ENCODE measurements at places on chromosomes 16 and 17.

- no peak for DNase-seq
Observed at GRCh38 chr16:19879241-19879792, 5.3 kb downstream of the GPRC5B start.

DNA sequence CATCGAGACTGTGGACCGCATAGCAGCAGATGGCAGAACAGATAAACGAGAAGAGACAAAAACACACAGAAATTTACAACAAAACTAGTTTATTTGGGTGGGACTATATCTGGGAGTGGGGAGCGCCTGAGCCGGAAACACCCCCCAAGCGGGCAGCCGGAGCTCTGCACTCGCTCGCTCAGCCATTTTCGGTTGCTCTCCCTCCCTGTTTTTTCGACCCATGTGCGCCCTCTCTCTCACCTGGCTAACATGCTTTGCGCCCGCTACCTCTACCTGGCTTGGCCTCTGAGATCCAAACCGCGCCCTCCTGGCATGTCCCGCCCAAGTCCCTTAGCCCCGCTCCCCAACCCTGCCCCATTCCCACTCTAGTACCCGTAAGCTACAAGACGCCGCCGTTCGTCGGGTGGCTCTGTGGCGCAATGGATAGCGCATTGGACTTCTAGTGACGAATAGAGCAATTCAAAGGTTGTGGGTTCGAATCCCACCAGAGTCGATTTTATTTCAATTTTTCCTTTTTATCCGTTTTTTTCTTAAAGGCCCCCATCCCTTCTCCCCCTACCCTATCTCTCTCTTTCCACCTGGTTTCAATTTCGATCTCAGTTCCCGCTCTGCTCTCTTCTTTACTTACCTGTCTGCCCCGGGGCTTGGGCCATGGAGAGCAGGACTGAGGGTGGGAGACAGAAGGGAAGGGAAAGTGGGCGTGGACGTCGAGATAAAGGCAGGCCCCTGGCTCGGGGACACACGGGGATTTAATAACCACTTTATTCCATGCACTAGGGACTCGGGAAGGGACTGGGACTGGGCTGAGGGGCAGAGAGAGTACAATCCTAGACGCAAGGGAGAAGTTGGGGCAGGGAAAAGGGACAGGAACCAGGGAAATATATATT, 2.4 kb upstream of the ALOXE3 start:
- DNase-seq: peak; percentile 56

- DNase-seq: no peak
Observed at GRCh38 chr16:69858191-69859104, 92.7 kb upstream of the CLEC18A start.

- DNase-seq: no peak
Observed at GRCh38 chr17:70215656-70216055, 46.3 kb downstream of the KCNJ2 start.

DNA sequence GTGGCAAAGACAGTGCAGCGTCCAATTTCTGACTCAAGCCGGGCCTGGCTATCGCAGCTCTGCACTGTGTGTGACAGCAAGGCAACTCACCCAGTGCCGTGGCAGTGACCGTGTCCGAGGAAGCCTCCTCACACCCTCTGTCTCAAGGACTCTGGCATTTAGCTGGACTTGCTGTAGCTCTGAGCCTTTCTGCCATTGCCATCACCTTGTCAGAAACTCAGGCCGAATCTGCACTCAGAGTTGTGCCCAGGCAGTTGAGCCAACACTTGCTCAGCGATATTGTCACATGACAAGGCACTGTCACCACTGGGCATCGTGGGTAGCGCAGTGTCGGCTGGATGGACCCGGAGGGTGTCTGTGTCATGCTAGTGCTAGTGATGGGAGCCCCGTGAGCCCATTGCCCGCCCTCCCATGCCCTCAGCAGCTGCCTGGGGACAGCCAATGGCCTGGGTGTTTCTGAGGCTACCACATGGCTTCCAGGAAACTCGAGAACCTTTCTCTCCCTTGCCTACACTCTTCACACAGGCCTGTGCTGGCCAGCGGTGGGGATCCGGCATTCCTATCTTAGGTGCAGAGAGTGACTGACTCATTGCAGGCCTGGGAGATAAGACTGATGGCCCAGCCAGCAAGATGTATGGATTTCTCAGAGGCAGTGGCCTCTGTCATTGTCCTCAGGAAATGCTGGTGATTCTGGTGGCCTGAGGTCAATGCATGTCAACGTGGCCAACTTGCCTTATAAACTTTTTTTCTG, 22.1 kb upstream of the STH start:
- DNase-seq: no peak

DNA sequence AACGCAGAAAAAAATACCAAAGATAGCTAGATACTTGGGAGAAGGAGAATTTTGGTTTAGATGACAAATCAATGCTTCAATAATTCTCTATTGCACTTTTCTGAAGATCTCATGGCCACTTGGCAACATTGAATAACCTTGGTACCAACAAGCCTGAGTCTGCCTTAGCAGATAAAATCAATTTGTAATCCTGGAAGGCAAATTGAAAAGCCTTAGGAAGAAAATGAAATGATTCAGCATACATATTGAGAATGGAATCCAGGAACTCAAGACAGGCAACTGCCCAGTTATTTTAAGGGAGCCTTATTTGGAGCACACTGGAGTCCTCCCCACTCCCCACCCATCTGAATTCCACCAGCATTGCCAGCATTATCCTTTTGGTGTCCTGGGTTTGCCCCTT, 109.3 kb upstream of the SOX9 start:
- DNase-seq: no peak

DNA sequence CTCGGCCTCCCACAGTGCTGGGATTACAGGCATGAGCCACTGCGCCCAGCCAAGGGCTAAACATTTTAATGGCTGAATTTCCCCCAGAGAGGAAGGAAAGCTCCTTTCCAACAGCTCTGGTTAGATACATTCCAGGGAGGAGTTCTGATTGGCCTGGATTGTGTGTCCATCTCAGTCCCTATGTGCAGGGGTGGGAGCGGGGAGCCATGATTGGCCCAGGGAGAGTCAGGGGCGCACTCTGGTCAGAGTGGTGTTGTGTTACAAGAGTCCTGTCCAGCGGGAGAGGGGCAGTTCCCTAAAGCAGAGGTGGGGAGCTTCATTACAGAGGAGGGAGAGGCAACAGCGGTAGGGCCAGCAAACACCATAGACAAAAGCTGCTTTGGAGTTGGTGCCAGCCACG, 75.0 kb downstream of the RAP1GAP2 start:
- no peak for DNase-seq

- DNase-seq: no peak
Observed at GRCh38 chr16:88983771-88984687, 7.0 kb upstream of the CBFA2T3 start.

GRCh38 chr16:22030087-22030812, 22.3 kb downstream of the MOSMO start:
- no peak for DNase-seq

GRCh38 chr16:77386831-77387814, 47.7 kb downstream of the ADAMTS18 start:
- DNase-seq: no peak

GRCh38 chr17:44921122-44921882, 6.0 kb upstream of the GFAP start:
- DNase-seq: no peak

DNA sequence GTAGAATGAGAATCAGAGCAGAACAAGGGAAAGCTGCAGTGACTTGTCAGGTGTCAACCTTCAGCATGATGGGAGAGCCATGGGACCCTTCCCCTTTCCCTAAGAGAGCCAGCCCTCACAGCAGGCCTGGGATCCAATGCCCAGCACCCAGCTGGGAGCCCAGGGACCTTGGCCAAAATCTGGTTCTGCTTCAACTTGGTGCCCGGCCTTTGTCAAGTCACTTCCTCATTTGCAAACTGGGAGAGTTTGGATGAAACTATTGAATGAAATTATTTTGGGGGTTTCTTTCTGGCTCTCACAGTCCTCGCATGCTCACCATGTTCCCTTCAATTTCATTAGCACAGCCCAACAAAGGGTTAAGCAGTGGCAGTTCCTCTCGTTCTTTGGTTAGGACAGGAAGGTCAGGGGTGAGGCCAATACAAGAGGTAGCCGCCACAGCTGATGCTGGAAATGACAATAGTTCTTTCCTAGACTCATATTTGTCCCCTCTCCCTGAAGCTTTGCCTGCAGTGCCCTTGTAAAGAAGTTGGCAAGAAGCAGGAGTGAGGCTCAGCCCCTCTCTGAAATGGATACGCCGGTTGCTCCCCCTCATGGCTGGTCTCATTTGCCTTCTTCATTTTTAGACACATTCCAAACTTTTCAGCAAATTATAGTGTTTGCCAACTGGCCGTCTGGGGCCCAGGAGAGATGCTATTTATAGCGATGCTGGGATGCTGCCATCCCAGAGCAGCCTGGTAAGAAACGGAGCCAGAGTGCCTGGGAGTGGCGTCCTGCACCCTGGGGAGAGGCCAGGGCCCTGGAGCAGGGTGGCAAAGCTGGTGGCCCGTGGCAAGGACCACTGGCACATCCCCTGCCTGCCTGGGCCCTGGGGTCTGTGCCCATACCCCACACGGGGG, 34.5 kb upstream of the MEOX1 start:
- no peak for DNase-seq

DNA sequence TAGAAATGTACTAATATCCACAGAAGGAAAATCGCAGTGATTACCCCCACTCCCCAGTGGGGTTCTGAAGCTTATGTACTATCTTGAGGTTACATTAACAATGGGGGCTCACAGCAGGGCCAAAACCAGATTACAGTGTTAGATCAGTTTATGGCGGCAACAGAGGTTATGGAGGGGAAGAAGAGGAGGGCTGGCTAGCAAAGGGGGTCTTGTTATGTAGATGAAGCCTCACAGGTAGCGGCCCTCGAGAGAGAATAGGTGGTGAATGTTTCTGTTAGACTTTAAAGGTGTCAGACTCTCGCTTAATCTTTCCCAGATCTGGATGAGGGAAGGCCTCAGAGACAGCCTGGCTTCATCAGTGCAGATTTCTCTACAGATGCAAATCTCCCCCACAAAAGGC, 22.2 kb downstream of the RNF112 start:
- DNase-seq: no peak

DNA sequence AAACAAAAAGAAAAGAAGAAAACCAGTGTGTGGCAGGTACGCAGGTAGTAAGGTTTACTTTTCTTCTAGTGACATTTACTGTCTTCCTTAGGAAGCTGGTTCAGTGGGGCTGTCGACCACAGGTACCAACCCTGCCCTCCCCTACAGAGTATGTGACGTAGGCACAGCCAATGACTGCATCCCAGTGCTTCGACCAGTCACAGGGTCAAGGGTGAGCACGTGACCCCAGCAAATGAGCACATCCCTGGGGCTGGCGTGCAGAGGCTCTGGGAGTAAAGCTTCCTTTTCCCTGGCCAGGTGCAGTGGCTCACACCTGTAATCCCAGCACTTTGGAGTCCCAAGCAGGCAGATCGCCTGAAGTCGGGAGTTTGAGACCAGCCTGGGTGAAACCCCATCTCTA, 38.9 kb upstream of the PLCG2 start:
- DNase-seq: no peak

DNA sequence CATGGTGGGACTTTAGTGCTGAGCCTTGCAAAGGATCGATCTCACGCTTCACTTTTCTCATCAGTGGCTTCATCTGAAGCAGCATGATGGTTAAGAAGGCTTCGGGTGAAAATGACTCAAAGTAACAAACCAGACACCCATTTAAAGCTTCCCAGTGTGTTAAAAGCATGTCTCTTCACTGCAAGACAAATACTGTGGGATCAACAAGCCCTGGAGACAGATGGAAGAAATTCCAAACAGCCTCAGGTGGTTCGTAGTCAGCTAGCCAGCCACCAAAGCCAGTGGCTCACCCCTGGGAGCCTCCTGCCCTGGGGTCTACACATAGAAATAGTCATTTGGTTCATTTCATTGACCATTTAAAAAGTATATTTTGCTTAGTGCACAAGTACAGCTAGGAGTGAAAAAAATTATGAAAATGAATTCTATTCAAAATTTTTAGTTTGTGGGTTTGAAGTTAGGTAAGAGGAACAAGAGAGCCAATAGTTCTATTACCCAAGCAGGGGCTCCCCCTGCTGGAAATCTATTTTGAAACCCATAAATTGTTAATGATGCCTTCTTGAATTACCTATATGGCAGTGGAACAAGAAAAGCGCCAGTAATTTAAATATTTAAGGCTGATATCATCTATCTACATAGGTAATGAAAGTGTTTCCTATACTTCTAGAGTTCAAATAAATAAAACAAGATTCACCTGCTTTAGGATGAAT, 51.6 kb downstream of the PMP22 start:
- DNase-seq: no peak

- no peak for DNase-seq
Observed at GRCh38 chr16:74184839-74185238, 111.8 kb upstream of the PSMD7 start.

DNA sequence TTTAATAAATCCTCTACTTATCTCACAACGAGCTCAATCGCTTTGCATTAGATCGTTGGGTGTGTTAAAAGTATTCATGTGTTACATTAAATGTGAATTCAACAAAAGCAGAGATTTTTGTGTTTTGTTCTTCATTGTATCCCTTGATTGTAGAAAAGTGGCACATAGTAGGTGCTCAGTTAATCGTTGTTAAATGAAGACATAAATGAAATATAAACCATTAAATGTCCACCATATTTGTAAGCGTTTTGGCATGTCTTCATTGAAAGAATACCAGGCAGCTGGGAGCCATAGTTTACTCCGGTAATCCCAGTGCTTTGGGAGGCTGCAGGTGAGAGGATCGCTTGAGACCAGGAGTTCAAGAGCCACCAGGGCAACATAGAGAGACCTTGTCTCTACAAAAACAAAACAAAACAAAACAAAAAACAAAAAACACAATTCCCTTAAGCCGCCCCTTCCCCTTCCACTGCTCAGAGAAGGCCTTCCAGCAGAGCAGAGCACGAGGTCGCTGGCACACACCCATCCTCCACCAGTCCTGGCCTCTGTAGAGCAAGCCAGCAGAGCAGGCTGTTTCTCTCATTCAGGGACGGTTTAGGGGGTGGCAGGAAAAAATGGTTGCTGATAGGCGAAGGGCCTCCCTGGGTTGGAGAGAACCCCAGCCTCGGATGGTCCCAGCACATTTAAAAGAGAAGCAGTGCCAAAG, 673 bp upstream of the CHD9 start:
- DNase-seq: no peak

- no peak for DNase-seq
Observed at GRCh38 chr16:49498264-49498663, 124.7 kb downstream of the C16orf78 start.

DNA sequence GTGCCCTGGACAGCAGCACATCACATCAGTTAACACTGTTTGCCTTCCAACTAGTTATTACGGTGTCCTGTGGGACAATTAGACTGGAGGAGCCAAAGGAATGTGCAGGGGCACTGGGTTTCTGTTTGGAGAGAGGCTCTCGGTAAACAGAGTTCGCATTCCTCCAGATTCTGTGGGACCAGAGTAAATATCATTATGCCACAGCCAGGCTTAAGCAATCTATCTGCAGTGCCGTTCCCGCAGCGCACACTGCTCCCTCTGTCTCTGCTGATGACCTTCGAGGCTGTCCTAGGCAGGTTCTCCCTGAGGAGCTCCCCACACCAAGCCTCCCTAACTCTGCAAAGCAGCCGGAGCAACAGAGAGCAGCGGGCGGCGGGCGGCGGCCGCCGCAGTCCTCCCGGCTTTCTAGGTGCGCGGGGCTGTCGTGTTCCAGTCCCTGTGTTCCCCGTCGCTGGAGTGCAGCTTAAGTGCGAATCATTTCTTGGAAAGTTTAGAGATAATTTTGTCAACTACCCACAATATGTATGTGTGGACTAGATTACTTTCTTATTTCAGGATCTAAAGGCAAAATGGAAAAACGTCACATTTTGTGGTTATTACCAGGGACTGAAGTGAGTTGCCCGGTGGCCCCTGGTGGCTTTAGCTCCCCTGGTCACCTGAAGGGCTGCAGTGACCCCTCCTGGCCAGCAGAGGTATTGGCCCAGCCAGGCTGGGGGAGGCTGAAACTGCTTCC, 43.3 kb downstream of the PGS1 start:
- peak; percentile 49 for DNase-seq

- no peak for DNase-seq
Observed at GRCh38 chr17:14688134-14688533, 387.3 kb downstream of the HS3ST3B1 start.

Measured in stimulated activated CD8-positive, alpha-beta memory T cell treated with anti-CD3 and anti-CD28 coated beads, Interleukin-4, amount 100 ng/mL, for 4 hours (primary cell).